ENCODE measurements at places on chromosomes 3 and 15. TPM values are rescaled to one million over a fixed set of nuclear protein-coding genes. Genes with fewer than 3 reads are reported as not detected.

The PEX11A gene
- 3.1 TPM for total RNA-seq

The SUCNR1 gene
- 0.19 TPM for total RNA-seq

The ONECUT1 gene
- total RNA-seq, result not detected

The GOLGA6L2 gene
- total RNA-seq, result not detected

The ACP3 gene
- 0.75 TPM for total RNA-seq

The ADAMTS9 gene
- not detected for total RNA-seq

The CLRN1 gene
- total RNA-seq, result not detected

DNA sequence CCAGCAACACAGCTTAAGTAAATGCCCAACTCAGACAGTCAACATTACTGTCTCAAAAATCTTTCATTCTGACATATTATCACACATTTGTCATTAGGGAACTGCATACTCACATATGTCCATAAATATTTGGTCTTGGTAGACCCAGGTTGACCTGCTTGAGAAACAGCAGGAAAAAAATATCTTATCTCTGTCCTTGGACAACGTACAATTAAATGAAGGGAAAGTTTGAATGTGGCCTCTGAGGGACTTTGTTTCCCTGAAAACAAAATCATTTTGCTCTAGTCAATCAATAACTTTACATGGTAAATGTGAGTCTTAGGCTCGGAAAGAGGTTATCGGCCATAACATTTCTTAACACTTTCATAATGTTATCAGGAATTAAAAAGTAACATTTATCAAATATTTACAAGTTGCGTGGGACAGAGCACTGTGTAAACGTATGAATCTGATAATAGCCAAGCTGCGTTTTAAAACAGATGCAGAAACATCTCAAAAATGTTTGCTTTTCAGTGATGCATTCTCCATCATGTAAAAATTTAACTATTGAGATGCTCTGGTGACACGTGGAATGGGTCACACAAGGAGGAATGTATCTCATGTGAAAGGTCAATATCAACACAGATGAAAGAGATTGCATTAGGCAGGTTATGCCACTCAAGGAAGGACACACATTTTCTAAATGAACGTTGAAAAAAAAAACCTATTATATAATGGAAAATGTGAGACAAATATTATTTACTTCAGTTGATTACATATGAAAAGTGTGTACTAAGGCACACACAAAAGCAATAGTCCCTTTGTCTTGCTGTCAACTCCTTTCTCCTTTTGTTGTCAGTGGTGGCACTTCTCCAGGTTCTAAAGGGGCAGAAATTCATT is 304.4 kb downstream of the WDR72 start:
- no peak for DNase-seq

GRCh38 chr3:135020181-135020580 is 225.1 kb downstream of the EPHB1 start:
- DNase-seq, result no peak

GRCh38 chr3:14933820-14934425 is 13.5 kb upstream of the NR2C2 start:
- DNase-seq, result no peak

- peak; percentile 45 for DNase-seq
These were observed 18.8 kb upstream of the ANKDD1A start for GRCh38 chr15:64892847-64893403.

DNA sequence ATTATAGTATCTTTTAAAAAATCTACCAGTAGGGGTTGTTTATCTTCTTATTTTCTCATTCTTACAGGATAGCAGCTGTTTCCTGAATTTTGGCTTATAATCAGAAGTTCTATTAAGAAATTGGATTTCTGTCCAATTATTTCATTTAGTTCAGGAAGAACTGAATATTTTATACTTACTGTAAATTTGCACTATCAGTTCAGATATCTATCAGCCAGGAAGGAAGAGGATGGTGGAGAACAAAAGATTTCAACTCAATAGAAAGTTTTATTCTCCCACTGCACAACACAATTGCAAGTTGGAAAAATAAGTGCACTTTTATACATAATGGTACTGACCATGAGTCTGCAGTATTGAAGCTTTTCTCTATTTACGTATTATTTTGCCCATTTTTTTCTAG is 400.9 kb downstream of the PLOD2 start:
- no peak for DNase-seq

- DNase-seq, result no peak
These were observed 28.8 kb upstream of the SHC4 start for GRCh38 chr15:48992545-48992944.

- no peak for DNase-seq
These were observed 47.2 kb upstream of the ICE2 start for GRCh38 chr15:60526127-60526616.

DNA sequence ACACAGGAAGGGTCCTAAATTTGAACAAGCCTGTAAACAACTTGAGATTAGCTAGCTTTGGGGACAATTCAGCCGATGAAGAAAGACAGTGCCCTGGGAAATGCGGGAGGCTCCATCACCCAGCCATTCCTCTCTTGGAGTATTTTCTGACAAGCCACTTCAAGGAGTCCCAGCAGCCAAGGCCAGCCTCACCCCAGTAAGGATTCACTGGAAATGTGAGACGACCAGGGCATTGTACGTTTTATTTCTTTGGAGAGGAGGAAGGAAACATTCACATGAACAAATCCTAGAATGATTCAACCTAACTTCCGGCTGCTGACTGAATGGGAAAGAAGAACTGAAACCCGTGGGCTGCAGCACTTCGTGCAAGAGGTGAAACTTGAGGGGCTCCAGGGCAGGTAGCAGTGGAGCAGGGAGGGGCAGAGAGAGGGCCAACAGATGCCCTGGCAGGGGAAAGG is 116.4 kb upstream of the ARHGEF3 start:
- DNase-seq, result no peak

DNA sequence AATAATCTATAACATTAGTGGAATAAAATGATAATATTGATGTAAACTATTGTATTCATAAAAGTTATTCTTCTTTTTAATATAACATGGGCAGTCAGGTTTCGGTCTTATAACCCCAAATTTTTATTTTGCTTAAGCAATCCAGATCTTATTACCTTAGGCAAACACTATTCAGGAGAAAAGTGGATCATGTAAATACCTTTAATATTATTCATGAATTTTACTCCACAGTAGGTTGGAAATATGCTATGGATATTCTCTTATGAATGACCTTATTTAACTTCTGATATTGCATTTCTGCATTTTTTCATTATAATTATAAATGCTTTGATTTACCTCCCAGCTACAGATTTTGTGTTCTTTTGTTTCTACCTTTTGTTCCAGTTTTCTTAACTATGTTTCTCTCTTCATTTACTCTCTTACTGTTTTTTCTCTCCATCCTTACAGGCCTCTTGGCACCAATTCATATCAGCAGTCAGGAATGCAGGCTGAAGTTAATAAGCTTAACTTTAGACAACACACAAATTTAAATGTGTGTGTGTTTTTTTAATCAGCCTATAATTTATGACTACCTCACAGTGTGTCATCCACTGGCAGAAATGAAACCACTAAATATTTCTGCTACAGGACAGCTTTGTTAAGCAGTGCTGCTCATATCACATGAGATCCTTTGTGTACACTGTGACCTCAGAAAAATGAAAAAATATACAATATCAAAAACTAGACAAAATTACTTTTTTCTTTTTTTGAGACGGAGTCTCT is 111.0 kb downstream of the NSUN3 start:
- no peak for DNase-seq

DNA sequence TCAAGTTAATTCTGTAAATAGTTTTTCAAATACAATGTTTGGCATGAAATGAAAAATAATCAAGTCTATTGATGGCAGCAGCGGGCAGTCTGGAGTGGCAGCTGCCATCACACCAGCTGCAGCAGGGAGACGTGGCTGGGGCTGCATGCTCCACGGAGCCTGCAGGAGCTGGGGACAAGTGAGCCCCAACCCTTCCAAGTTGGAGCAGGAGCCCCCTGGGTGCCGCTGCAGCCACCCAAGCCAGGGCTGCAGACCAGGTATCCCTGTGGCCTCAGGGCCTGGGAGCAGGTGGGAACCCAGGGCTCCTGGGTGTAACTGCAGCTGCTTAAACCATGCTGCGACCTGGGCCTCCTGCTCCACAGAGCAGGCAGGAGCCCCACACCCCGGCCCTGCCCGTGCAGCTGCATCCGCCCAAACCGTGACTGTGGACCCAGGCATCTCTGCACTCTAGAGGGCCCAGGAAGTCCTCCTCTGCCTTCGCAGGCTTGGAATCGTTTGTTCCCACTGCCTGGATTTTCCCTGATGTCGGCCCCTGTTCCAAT is 257.4 kb downstream of the PLOD2 start:
- DNase-seq, result no peak

- DNase-seq, result no peak
These were observed 83.4 kb downstream of the ATP1B3 start for GRCh38 chr3:141959589-141960554.

DNA sequence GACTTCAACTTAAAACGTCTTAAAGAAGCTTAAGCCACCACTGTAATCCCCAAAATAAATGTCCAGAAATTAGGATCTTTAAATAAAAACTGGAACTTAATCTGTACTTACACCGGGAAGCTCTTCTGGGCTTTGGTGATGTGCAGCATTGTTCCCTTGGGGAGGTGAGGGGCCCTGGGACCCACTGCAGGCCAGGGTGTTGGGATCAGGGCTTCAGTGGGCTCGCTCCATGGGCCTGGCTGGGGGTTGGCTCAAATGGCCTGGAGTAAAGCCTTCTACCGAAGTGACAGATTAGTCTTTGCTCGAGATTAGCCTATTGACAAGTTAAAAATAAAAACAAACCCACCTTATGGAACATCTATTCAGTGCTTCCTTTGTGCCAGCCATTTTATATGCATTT is 6.1 kb upstream of the RNU6-1 start:
- no peak for DNase-seq

GRCh38 chr3:173945806-173946205 is 548.3 kb downstream of the NLGN1 start:
- no peak for DNase-seq

- no peak for DNase-seq
These were observed 1.8 kb downstream of the NME9 start for GRCh38 chr3:138327831-138328230.

DNA sequence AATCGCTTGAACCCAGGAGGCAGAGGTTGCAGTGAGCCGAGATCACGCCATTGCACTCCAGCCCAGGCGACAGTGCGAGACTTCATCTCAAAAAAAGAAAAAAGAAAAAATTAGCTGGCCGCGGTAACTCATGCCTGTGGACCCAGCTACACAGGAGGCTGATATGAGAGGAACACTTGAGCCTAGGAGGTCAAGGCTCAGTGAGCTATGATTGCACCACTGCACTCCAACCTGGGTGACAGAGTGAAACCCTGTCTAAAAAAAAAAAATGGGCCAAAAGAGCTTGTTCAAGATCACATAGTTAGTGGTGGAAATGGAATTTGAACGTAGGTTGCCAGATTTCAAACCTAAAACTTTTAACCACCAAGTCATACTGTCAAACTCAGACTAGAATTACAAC is 46.2 kb upstream of the PPP4R2 start:
- no peak for DNase-seq

DNA sequence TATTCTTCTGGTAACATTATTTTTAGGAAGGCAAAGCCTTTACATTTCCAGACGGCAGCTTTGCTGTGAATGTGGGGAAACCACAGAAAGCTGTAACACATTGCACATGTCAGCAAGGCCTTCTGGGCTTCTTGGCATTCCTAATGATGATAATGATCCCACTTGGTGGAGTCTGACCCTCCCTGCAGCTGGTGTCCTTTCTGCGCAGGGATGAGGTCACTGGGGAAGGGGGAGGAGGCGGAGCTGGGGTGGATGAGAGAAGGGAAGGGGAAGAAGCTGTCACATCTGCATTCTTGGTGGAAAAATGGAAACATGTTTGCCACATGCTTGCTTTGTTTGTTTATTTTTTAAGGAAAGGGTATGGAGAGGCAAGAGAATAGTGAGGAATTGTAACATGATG is 68.6 kb downstream of the FILIP1L start:
- DNase-seq, result no peak

DNA sequence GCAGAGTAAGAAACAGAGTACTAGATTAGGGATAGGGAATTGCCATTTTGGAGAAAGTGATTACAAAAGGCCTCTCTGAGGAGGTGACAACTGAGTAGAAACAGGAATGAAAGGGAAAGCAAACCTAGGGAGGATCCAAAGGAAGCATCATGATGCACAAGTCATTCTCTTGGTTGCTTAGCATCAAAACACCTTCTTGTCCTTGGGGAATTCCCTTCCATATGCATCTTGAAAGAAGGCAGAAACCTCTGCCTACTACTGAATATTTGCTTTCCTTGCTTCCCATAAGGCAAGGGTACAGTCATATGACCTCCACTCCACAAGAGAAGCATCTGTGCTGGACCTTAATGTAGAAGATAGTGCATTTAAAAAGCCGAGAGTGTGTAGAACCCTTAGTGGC is 24.1 kb downstream of the GABPB1 start:
- DNase-seq, result peak; percentile 18

DNA sequence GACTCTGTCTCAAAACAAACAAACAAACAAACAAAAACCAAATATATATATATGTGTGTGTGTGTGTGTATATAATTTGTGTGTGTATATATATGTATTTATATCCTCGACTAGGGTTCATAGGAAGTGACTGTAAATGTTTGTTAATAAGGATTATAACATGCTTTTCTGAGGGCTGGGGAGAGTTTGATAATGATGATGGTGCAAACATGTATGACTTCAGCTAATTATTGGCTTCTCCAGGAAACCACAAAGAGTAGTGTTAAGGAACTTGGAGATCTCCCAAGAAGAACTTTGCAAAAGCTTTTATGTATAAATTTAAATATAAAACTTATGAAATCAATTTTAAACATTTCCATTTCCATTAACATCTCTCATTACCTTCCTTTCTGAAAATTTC is 3.9 kb upstream of the OPA1 start:
- no peak for DNase-seq

- DNase-seq, result no peak
These were observed 35.2 kb downstream of the CMSS1 start for GRCh38 chr3:99852851-99853250.

DNA sequence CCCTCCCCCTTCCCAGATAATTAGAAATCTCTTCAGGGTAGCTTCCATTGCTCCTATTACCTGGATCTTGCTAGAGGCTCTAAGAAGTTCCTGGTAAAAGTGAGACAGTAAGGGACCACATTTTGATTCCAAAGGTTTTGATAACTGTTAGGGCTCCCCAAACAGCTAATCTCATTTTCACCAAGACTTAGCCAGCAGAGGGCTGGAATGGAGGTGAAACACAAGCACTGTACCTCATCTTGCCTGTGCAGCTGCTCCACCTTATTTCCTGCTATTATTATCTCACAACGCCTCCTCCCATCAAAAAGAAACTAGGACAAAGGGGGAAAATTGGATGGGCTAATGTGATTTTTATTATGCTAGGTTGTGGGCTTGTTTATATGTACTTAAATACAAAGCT is 7.3 kb downstream of the SETD5 start:
- no peak for DNase-seq
